ENCODE measurements at places on chromosomes 5 and 9.
A peak's percentile ranks its signal among the peaks of the same experiment; 100 is the strongest.

DNA sequence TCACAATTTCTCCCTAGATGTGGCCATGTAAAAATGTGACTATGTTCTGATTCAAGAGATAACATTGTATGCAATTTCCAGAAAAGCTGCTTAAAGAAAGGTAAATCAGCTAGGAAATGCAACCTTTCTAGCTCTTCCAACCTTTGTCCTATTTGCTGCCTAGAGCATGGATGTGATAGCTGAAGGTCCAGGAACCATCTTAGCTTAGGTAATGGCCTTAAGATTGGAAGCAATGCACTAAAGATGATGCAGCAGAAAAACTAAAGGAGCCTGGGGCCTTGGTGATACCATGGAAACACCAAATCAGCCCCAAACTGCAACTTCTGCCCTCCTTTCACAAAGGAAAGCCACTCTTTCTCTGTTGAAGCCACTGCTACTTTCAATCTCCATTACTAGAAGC, 27.0 kb downstream of the CPLANE1 start:
- H3K4me3 ChIP-seq, result no peak overlapping the region
- no peaks in the 10 kb centered on the region for H3K27me3 ChIP-seq
- no peak for DNase-seq

GRCh38 chr5:4868140-4868735, 271.9 kb upstream of the ADAMTS16 start:
- H3K36me3 ChIP-seq, result no peaks in the 10 kb centered on the region
- no peak overlapping the region for H3K4me3 ChIP-seq
- no peaks in the 10 kb centered on the region for H3K4me1 ChIP-seq
- H3K27me3 ChIP-seq, result no peaks in the 10 kb centered on the region
- no peak overlapping the region for H3K27ac ChIP-seq
- peak; percentile 52 for DNase-seq

DNA sequence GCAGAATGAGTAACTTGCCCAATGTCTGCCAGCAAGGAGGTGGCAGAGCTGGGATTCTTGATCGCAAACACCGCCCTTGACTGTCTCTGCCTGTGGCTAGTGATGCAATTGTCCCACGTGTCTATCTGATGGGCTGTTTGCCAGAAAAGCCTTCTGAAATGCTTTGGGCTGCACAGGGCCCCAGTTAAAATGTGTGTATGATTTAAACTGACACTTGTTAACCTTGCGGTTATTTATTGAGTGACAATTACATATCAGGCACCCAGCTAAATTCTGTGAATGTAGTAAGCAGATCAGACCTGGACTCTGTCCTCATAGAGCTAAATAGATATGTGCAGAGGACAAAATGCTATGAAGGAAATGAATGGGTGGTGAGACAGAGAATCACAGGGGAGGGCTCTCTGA, 11.6 kb upstream of the IL12B start:
- H3K4me1 ChIP-seq, result peaks cover 59% of the 10 kb centered on the region
- H3K36me3 ChIP-seq, result no peaks in the 10 kb centered on the region
- peak; percentile 74 for DNase-seq

GRCh38 chr9:95980262-95981125, 105.0 kb downstream of the ERCC6L2 start:
- peaks cover 26% of the 10 kb centered on the region for H3K36me3 ChIP-seq
- no peak overlapping the region for H3K4me3 ChIP-seq
- DNase-seq, result no peak
- H3K27ac ChIP-seq, result no peak overlapping the region
- H3K4me1 ChIP-seq, result peaks cover 19% of the 10 kb centered on the region
- H3K27me3 ChIP-seq, result no peaks in the 10 kb centered on the region

DNA sequence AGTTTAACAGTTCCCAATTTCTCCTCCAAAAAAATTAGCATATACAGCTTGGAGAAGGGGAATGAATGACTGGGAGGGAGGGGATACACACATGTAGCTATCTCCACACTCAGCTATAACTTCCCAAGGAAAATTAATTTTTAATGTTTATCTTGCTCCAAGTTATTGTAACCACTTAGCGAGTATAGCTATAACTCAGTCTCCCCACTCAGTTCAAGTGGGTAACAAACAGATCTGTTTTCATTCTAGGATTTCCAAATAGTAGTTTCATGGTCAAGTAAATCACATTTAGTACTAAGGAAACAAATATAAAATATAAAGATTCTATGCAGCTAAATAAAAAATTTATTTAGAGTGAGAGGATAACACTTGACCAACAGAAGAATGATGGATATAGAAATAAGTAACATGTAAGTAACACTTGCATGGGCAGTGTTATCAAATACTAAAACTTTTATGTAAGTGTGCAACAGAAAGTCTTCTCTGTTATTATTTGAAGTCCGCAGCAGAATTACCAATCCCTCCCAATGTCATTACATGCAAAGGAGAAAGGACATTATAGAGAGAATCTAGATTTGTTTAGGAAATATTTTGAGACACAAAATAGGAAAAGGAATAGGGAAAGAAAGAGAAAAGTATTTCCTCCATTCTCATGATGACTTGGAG, 10.2 kb upstream of the NFIB start:
- no peak overlapping the region for H3K4me3 ChIP-seq
- peaks cover 27% of the 10 kb centered on the region for H3K27me3 ChIP-seq
- peaks cover 23% of the 10 kb centered on the region for H3K4me1 ChIP-seq
- no peak for DNase-seq
- no peaks in the 10 kb centered on the region for H3K36me3 ChIP-seq

- H3K27me3 ChIP-seq, result peaks cover 15% of the 10 kb centered on the region
- H3K27ac ChIP-seq, result no peak overlapping the region
- H3K4me3 ChIP-seq, result no peak overlapping the region
- no peak for DNase-seq
Observed at GRCh38 chr9:88777498-88778312, 213.6 kb upstream of the S1PR3 start.

DNA sequence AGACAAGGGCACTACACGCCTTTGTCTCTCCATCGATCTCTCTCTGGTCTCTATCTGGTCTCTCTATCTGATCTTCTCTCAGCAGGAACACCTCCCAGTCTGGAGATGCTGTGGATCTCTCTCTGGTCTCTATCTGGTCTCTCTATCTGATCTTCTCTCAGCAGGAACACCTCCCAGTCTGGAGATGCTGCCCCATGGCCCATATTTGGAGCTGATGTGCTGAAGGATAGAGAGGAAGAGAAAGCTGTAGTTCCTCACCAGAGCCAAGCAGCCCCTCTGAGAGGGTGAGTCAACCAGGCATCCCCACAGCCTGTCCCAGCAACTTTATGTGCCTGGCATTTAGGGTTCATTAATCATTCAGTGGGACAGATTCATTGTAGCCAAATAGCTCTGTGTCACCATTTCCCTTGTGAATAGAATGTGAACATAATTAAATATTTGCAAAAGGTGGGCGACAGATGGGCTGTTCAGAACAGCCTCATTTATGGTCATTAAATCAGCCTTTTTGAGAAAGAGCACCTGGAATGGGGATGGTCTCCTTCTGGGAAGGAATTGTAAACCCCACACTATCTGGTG, 189.3 kb upstream of the MAST4 start:
- H3K4me1 ChIP-seq, result no peaks in the 10 kb centered on the region
- no peaks in the 10 kb centered on the region for H3K36me3 ChIP-seq
- DNase-seq, result no peak
- no peak overlapping the region for H3K4me3 ChIP-seq

GRCh38 chr9:27655441-27655840, 82.2 kb upstream of the C9orf72 start:
- H3K4me1 ChIP-seq, result no peaks in the 10 kb centered on the region
- no peak overlapping the region for H3K4me3 ChIP-seq
- DNase-seq, result no peak
- H3K36me3 ChIP-seq, result no peaks in the 10 kb centered on the region
- no peak overlapping the region for H3K27ac ChIP-seq

DNA sequence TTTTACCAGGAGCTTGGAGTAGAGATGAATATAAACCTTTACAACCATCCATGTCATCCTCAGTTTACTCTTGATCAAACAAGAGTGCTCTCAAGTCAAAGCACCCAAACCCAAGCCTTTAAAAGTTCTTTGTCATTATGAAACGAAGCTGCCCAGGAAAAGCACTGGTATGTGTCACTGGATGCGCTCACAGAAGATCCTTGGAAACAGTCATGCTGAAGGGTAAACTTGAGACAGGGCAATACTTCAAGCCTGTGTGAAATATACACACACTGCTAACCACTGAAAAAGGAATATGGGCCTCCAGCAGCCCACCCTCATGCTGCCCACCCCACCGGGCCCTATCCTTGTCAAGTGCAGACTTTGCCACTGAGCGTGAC, 84.5 kb downstream of the PRRT1B start:
- H3K4me3 ChIP-seq, result no peak overlapping the region
- peaks cover 45% of the 10 kb centered on the region for H3K36me3 ChIP-seq
- H3K27ac ChIP-seq, result peak overlapping the region; percentile 80
- H3K4me1 ChIP-seq, result peaks cover 54% of the 10 kb centered on the region
- DNase-seq, result peak; percentile 41

DNA sequence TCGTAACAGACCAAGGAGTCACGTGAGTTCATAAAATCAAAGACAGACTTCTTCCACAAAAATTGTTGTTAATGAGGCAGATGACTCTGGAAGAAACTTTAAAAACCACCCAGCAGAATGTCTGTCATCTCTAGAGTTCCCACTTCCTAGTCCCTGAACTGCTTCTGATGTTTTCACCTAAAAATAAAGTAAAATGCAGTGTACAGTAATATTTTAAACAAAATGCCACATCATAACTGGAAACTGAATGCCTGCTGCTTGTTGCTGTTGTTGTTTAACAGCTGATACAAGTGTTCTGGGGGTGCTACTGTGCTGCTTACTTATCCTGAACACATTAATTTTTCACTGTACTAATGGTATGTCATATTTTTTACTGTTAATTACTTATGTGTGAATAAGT, 577.2 kb downstream of the MTRR start:
- DNase-seq, result no peak
- H3K4me1 ChIP-seq, result no peaks in the 10 kb centered on the region
- no peak overlapping the region for H3K4me3 ChIP-seq
- H3K27me3 ChIP-seq, result no peaks in the 10 kb centered on the region
- no peak overlapping the region for H3K27ac ChIP-seq
- no peaks in the 10 kb centered on the region for H3K36me3 ChIP-seq

- peaks cover 35% of the 10 kb centered on the region for H3K4me1 ChIP-seq
- no peak overlapping the region for H3K4me3 ChIP-seq
- H3K36me3 ChIP-seq, result no peaks in the 10 kb centered on the region
- H3K27ac ChIP-seq, result no peak overlapping the region
Observed at GRCh38 chr5:140133514-140134167, 7.9 kb downstream of the IGIP start.

- H3K27ac ChIP-seq, result no peak overlapping the region
- H3K4me1 ChIP-seq, result no peaks in the 10 kb centered on the region
- peaks cover 8% of the 10 kb centered on the region for H3K27me3 ChIP-seq
- H3K36me3 ChIP-seq, result no peaks in the 10 kb centered on the region
Observed at GRCh38 chr9:97786341-97786740, 66.7 kb upstream of the FOXE1 start.

GRCh38 chr9:97366889-97367288, 45.0 kb upstream of the TDRD7 start:
- H3K27me3 ChIP-seq, result no peaks in the 10 kb centered on the region
- H3K4me3 ChIP-seq, result no peak overlapping the region
- no peak for DNase-seq
- peaks cover 4% of the 10 kb centered on the region for H3K4me1 ChIP-seq
- H3K27ac ChIP-seq, result no peak overlapping the region

GRCh38 chr5:132257131-132258101, at the start of gene PDLIM4:
PDLIM4 (plus strand) TSS chr5:132257696; CDS start chr5:132257735, 39 bp downstream.
- peaks cover 15% of the 10 kb centered on the region for H3K4me1 ChIP-seq
- no peaks in the 10 kb centered on the region for H3K36me3 ChIP-seq
- H3K27ac ChIP-seq, result no peak within 1 kb of the TSS
- no peak for DNase-seq

GRCh38 chr9:88053856-88054501, 79.6 kb upstream of the CDK20 start:
- no peaks in the 10 kb centered on the region for H3K36me3 ChIP-seq
- H3K4me3 ChIP-seq, result no peak overlapping the region
- no peak overlapping the region for H3K27ac ChIP-seq
- DNase-seq, result no peak
- H3K4me1 ChIP-seq, result peaks cover 6% of the 10 kb centered on the region
- H3K27me3 ChIP-seq, result peaks cover 11% of the 10 kb centered on the region

DNA sequence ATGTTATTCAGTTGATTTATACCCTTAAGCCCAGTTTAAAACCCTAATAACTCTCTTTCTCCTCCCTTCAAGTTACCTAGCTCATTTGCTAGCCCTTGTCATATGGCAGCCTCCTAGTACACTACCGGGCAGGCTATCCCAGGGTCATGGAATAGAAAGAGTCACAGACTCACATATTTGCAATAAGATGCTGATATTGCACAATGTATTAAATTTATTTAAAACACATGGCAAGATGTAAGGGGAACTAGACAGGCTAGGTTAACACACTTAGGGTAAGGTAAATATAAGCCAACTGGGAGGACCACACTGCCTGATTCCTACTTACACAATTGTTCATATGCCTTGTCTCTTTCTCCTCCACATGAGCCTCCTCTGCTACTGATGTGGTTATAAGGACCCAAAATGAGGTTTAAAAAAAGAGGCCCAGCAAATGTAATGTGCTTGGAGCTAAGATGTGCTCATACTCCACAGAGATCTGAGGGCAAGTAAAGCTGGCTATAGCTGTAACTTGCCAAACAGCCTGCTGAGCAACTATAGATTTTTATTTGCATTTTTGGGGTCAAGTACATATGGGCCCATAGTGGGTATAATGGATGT, 130.0 kb downstream of the ENC1 start:
- no peak overlapping the region for H3K4me3 ChIP-seq
- DNase-seq, result no peak
- peaks cover 7% of the 10 kb centered on the region for H3K27me3 ChIP-seq
- H3K36me3 ChIP-seq, result no peaks in the 10 kb centered on the region
- H3K4me1 ChIP-seq, result no peaks in the 10 kb centered on the region

GRCh38 chr9:93177676-93178075, 6.3 kb upstream of the WNK2 start:
- no peak overlapping the region for H3K27ac ChIP-seq
- no peak for DNase-seq
- no peaks in the 10 kb centered on the region for H3K4me1 ChIP-seq
- H3K4me3 ChIP-seq, result no peak overlapping the region
- H3K27me3 ChIP-seq, result peaks cover 19% of the 10 kb centered on the region
- H3K36me3 ChIP-seq, result no peaks in the 10 kb centered on the region

DNA sequence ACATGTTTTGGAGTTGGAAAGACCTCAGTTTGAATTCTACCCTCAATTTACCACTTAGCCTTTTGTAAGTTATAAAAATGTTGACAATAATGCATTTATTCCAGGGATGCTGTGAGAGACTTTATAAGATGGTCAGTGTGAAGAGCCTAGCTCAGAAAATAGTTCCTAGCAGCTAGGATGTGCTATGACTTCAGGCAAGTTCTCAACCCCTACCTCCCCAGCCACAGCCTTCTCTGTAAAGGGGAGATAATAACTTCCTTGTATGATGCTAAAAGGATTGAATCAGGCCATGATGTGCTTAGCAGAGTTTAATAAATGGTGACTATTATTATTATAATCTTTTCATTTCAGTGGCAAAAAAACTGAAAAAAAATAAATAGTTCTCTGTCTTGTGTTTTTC, 77.6 kb downstream of the ALDH1A1 start:
- H3K4me3 ChIP-seq, result no peak overlapping the region
- no peak overlapping the region for H3K27ac ChIP-seq
- H3K27me3 ChIP-seq, result peaks cover 4% of the 10 kb centered on the region
- H3K36me3 ChIP-seq, result no peaks in the 10 kb centered on the region
- H3K4me1 ChIP-seq, result no peaks in the 10 kb centered on the region

- H3K36me3 ChIP-seq, result no peaks in the 10 kb centered on the region
- no peaks in the 10 kb centered on the region for H3K4me1 ChIP-seq
- no peak overlapping the region for H3K4me3 ChIP-seq
- no peak overlapping the region for H3K27ac ChIP-seq
Observed at GRCh38 chr9:134870746-134871662, 9.6 kb upstream of the FCN2 start.

- H3K27me3 ChIP-seq, result no peaks in the 10 kb centered on the region
- H3K36me3 ChIP-seq, result peaks cover 4% of the 10 kb centered on the region
- H3K27ac ChIP-seq, result peak overlapping the region; percentile 93
Observed at GRCh38 chr9:35811381-35812024, 559 bp downstream of the SPAG8 start.
